ENCODE measurements at places on chromosomes 4 and X.

DNA sequence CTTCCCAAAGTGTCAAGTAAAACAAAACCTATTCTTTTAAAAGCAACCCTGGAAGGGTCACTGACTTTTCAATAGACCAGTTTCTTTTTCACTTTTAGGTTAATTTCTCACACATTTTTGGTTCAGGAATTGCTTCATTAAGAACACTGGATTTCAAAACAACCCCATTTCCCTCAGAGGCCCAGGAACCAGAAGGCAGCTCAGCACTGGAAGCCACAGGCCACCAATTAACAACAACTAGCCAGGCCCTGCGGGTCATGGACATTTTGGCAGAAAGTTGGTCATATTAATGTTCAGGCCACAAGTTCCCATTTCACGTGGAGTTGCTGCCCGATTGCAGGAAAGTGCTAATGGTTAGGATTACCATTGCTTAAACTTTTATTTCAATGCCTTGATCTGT, 39.8 kb downstream of the HAND2 start:
- DNase-seq = no peak

DNA sequence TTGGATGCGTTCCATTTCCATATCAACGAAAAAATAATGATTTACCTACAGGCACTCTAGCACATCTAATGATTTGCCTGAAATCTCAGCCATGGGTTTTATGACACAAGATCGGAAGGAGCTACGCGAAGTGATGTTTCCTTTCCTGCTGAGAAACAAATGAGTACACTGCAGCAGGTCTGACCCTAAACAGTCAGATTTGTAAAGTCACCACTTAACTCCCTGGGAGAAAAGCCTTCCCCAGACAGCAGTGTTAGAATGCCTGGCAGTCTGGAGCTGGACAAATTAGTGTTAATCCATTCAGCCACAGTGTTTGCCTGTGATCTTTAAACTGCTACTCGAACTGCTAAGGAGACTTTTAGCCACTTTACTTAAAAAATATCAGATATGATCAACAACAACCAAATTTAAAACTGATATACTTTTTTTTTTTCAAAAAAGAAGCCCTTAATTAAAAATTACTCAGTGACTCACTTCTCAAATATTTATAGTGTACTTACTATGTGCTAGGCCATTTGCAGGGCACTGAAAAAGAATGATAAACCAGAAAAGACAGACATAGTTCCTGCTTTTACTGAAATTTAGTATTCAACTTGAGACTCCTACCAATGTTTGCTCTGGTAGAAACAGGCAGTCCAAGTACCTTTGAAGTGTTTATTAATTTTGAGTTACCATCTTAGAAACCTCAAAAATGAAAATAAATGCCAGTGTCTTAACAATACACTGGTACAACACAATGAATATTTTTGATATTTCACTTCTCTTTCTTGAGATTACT, 104.5 kb downstream of the SHISA3 start:
- DNase-seq = no peak

DNA sequence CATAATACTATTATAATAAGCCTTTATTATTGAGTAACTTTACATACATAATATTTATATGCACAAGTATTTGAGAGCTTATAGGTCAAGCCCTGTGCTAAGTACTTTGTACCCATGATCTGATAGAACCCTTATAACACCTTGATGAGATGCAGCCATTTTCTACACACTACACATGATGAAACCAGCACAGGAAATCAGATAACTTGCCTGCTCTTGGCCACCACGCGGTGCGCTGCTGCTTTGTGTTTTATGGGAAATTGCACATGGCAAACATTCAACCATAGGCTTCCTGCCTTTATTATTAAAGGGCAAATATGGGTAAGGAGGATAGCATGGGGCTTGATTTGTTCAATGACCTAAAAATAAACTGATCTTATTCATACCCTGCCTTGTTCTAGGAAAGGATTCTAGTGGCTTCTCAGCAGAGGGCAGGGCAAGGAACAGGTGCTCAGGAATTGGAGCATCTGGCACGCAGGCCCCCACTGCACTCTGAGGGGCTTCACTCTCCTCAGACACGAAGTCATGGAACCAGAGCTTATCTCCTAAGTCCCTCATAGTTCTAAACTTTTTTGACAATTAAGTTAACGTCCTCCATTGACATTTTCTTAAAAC, 31.6 kb upstream of the NAP1L5 start:
- peak; percentile 10 for DNase-seq

GRCh38 chr4:47705326-47705981, 132.4 kb downstream of the CORIN start:
- no peak for DNase-seq

DNA sequence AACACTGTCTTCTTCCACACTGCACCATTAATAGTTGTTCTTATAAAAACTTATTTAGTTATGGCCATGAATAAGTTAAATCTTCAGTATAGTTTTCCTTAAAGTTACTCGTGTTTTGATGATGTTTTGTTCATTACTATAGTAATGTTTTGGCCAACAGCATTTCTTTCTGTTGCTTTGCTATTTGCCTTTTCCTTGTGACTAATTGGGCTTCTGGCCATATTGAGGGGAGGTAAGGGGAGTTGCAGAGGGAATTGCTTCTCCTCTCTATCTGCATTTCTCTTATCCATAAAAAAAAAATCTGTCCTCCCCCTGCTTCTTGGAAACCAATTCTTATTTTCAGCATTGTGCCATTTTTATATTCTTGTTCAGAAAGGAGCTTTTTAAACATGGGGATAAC, 42.7 kb upstream of the ZCCHC12 start:
- no peak for DNase-seq

GRCh38 chr4:188201851-188202250, 62.6 kb downstream of the TRIML1 start:
- no peak for DNase-seq

GRCh38 chr4:2468456-2469191, at the start of gene RNF4:
TSS of gene RNF4 (plus strand) at chr4:2469106. CDS start at chr4:2490494, 21,388 bp downstream.
- DNase-seq = peak; percentile 98

Data from activated naive CD4-positive, alpha-beta T cell treated with anti-CD3 and anti-CD28 coated beads for 36 hours (primary cell).